ENCODE measurements at places on chromosomes 7 and 10. TPM values are rescaled to one million over a fixed set of nuclear protein-coding genes. Genes with fewer than 3 reads are reported as not detected.

CRYGN gene
- polyA plus RNA-seq, result 0.34 TPM

EFCAB10 gene
- 0.64 TPM for polyA plus RNA-seq

SLC13A1 gene
- polyA plus RNA-seq, result 0.02 TPM

SPDYE9 gene
- polyA plus RNA-seq, result 0.07 TPM

LRRC61 gene
- 11.3 TPM for polyA plus RNA-seq

CCL26 gene
- polyA plus RNA-seq, result 3.1 TPM

RSPH10B2 gene
- 0.25 TPM for polyA plus RNA-seq

SUN3 gene
- polyA plus RNA-seq, result 1.3 TPM

TMEM270 gene
- polyA plus RNA-seq, result 0.46 TPM

PNLIPRP2 gene
- 0.25 TPM for polyA plus RNA-seq

SORBS1 gene
- polyA plus RNA-seq, result 25.3 TPM

CALHM1 gene
- 0.05 TPM for polyA plus RNA-seq

ZCCHC24 gene
- polyA plus RNA-seq, result 5.4 TPM
